ENCODE measurements at places on chromosomes 5 and 9.

DNA sequence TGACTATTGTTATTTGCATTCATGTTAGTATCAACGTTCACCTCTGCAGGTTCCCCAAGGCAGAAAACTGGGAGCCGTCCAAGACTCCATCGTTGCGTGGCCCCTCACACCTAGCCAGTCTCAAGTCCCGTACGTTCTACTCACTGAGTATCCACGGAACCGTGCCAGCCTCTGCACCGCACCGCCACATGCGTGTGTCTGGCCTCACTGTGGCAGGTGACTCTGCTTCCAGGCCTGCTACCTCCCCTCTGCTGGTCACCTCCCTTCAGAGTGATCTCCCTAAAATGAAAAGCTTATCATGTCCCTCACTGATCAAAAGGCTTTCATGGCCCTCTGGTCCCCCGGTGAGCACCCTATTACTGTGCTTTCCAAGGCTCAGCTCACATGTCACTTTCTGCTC lies 108.1 kb downstream of the GABBR2 start:
- no peak for DNase-seq

DNA sequence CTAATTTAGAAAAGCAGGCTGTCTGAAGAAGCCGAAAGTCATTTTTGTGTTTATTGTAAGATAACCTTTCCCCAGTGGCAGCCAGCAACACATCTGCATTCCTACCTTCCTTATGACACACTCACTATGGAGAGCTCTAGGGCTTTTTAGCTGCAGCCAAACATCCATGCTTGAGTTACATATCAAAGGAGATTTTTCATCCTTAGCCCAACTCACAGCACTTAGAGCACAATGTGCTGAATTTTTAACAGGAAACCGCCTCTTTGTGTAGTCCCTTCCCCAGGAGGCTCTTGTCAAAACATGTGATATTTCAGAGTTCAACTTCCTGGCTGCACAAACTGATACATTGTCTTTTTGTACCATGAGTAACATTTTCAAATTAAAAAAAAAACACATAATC lies 379.2 kb downstream of the CTNND2 start:
- DNase-seq: no peak

GRCh38 chr5:77718934-77719610 lies 57.1 kb downstream of the TBCA start:
- DNase-seq: no peak

- DNase-seq: no peak
Observed at GRCh38 chr9:70475211-70475610, 60.8 kb upstream of the KLF9 start.

- no peak for DNase-seq
Observed at GRCh38 chr9:137744632-137745183, 125.9 kb downstream of the EHMT1 start.

DNA sequence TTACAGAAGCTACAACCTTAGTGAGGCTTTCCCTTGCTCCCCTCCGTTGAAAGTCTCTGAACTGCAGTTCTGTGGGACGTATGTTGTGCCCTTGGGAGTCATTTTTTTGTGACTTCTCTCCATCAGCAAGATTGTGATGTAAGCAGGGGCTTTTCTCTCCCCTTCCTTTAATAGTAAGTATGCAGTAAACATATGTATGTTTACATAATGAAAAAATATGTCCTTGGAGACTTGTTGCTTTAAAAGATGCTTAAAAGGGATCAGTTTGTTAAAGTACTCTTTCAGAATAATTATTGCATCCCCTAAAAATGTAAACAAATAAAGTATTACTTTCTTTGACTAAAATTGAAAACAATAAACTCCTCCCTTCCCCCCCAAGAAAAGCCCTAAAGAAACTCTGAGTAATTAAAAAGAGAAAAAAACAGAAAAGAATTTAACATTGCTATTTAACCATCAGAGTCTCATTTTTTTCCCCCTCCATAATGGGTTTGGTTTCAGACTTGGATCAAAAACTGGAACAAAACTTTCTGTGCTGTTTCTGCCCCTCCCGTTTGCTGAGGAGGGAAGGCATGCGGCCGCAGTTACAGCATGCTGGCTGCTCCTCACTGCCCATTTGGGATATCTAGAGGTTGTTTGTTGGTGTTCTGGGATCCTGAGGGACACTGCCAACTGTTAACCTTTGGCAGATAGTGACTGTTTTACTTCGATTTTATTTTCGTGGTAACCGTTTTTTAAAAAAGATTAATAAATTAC lies 40.2 kb downstream of the TRIO start:
- DNase-seq: no peak

GRCh38 chr9:126415741-126416370 lies 89.2 kb downstream of the MVB12B start:
- no peak for DNase-seq

- DNase-seq: no peak
Observed at GRCh38 chr9:37925786-37926736, 22.1 kb upstream of the SLC25A51 start.

DNA sequence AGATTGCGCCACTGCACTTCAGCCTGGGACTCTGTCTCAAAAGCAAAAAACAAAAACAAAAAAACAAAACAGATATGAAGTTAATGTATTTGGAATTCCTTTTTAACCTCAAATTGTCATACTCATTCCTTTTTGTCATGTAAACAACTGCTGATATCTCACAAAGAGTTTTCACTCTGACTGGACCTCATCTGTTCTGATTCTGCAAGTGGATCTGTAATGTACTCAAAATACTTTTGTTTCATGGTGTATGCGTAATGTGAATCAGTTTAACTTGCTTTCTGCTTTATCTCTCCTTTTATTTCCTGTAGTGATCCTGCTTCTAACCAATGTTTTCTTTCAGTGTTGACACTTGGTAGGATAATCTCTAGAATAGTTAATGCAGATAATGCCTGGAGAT lies 106.7 kb downstream of the FOCAD start:
- no peak for DNase-seq

GRCh38 chr5:138258704-138259292 lies 15.6 kb downstream of the GFRA3 start:
- no peak for DNase-seq

DNA sequence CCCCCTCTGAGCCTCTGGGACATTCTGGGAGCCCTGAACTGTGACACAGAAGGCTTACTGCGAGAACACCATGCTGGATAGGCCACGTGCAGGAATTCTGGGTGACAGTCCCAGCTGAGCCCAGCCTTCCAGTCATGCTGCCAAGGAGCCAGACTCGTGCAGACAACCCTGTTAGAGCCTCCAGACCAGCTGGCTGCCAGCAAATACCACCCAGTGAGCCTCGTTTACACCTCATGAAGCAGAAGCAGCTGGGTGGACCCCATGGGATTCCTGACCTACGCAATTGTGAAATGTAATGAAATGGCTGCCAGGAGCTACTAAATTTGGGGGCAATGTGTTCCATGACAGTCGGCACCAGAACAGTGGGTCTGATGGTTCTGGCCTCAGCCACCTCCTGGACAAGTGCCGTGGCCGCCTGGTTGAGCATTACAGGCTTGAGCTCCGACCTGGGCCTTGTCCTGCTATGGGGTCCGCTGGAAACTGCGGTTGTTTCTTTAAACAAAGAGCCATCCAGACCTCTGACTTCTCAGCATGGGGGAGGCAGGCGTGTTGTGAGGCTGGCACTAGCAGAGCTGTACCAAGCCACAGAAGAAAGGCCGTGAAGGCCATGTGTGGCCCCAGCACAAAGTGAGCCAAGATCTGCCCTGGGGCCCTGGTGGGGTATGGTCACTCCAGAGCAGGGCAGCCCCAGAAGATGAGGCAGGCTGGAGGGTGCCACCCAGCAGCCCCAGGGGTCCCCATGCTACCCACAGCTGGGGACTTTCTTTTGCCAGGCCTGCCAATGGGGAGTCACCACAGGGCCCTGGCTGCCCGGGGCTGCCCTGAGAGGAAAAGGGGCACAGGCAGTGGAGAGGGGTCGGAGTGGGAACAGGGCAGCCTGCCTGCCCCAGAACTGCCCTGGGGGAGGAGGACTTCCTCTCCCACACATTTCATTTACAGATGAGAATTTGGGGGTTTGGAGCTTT lies 19.3 kb upstream of the RXRA start:
- no peak for DNase-seq

DNA sequence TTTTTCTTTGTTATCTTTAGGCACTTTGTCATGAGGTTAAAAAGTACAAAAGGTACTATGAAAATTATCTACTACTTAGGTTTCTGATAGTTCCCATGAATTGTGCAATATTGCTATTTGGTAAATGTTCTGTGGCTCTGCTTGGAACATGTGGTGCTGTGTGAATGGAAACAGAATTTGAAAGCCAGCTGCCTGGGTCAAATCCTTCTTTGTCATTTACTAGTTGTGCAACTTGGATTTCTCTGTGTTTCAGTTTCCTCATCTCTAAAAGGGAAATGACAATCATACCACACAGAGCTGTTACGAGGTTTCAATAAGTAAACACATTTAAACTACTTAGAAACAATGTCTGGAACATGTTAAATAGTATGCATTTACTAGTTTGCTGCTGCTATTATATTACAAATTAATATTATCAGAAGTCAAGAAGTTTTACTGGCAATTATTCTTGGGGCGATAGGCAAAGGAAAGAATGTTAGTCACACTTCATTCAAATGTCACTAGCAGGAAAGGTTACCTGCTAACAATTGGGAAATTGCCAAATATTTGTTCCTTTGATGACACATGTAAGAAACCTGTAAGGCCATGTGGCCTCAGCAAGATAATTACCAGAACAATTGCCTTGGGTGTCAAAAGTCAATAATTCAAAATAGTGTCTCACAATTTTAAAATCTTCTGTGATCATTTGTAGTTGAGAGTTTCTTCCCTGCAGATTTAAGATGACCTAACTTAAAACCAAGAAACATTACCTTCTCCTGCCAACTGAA lies 184.8 kb downstream of the KIAA0825 start:
- DNase-seq: no peak

GRCh38 chr5:123721675-123722276 lies 209.8 kb downstream of the CSNK1G3 start:
- no peak for DNase-seq

DNA sequence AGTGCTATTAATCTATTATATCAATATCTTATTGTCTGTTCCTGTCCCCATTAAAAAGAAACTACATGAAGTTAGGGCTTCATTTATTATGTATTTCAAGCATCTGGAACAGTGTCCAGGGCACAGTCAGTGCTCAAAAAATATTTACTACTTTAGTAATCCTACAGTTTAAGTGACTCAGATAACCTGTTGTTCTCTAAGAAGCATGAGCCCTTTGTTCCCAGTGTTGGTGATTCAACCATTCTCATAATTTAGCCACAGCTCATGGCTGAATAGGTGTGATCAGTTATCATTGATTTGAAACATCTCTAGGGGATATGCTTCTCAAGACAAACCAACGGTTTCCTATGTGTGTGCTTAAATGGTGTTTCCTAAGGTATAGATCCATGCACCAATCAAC lies 292.7 kb downstream of the TMEM167A start:
- DNase-seq: no peak

GRCh38 chr9:133581513-133582343 lies 27.5 kb downstream of the FAM163B start:
- DNase-seq: no peak

DNA sequence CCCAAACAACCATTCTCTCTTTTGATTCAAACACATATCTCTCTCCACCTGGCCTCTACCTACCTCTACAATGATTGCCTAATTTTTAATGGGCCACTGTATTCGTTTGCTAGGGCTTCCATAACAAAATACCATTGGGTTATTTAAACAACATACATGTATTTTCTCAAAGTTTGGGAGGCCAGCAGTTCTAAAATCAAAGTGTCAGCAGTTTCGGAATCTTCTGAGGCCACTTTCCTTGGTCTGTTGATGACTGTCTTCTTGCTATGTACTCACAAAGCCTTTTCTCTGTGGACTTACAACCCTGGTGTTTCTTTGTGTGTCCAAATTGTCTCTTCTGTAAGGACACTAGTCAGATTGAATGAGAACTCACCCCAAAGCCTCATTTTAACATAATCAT lies 214.7 kb downstream of the BRINP1 start:
- DNase-seq: no peak

- no peak for DNase-seq
Observed at GRCh38 chr5:131973089-131973712, 27.7 kb upstream of the MEIKIN start.

- no peak for DNase-seq
Observed at GRCh38 chr5:157100140-157100679, 8.6 kb downstream of the HAVCR2 start.

- no peak for DNase-seq
Observed at GRCh38 chr5:74352256-74352655, 288.3 kb downstream of the ENC1 start.

DNA sequence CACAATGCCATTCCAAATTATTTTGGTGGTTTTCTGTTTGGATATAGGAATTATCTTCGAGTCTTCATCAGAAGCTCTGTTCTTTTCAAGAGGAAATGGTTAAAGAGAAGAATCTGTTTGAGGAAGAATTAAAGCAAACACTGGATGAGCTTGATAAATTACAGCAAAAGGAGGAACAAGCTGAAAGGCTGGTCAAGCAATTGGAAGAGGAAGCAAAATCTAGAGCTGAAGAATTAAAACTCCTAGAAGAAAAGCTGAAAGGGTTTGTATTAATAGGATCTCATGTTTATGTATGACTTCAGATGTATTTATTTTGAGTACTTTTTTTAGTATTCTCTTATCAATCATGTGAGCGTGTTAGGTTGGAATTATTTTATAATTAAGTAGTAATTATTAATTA lies 15.0 kb downstream of the HMMR start:
- no peak for DNase-seq
